ENCODE measurements at places on chromosomes 7 and 10.

- no peak for DNase-seq
These were observed 45.9 kb downstream of the DOCK4 start for GRCh38 chr7:112160130-112160770.

DNA sequence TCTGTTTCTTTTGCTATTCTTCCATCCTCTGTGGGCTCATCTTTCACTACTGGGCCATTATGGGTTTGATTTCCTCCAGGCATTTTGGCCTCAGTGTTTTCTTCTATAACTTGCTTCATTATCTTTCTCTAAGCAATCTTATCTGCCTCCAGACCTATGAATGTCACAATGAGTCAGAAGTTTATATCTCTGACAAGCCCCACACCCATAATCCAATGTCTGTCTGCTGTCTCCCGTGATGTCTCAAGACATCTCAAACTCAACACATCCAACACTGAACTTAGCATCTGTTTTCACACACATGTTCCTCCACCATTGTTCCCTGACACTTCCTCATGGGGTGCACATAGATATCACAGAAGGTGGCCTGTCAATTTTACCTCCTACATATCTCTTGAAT is 46.7 kb upstream of the RHOBTB1 start:
- DNase-seq: no peak

- DNase-seq: peak; percentile 35
These were observed 67.6 kb upstream of the DDC start for GRCh38 chr7:50632561-50633413.

DNA sequence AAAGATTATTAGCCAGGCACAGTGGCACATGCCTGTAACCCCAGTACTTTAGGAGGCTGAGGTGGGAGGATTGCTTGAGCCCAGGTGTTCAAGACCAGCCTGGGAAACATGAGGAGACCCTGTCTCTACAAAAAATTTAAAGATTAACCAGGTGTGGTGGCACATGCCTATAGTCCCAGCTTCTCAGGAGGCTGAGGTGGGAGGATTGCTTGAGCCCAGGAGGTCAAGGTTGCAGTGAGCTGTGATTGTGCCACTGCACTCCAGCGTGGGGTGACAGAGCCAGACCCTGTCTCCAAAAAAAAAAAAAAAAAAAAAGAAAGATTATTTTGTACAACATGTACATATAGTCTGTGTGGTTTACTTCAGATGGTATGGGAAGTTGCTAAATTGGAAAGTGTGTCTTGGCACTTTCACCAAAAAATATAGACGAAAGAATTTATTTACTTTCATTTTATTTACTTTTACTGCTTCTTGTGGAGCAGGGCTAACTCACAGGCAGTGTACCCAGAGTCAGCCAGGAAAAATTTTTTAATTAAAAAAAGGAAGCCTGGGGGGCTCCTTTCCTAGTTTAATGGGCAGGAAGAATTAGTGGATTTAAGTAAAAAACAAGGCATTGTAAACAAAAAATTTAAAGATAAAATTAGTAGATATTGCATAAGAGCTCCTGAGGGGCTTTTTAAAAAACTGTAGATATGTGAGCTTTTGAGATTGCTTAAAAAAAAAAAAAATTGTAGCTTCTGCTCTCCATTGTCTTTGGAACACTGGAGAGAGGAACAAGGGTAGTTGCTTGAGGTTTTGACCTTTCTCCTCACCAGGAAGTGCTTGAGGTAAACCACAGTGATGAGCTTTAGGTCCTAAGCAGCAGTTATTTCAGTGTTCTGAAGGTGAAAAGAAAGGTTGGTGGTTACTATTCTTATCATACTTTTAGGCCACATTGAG is 44.6 kb upstream of the VDAC2 start:
- DNase-seq: no peak

GRCh38 chr10:28728366-28728765 is 51.0 kb downstream of the BAMBI start:
- DNase-seq: no peak

- DNase-seq: no peak
These were observed 66.1 kb upstream of the FAM204A start for GRCh38 chr10:118408181-118408580.

- DNase-seq: no peak
These were observed 17.9 kb upstream of the GDF10 start for GRCh38 chr10:47282005-47282656.

- no peak for DNase-seq
These were observed 235.0 kb upstream of the PTN start for GRCh38 chr7:137578541-137578940.

DNA sequence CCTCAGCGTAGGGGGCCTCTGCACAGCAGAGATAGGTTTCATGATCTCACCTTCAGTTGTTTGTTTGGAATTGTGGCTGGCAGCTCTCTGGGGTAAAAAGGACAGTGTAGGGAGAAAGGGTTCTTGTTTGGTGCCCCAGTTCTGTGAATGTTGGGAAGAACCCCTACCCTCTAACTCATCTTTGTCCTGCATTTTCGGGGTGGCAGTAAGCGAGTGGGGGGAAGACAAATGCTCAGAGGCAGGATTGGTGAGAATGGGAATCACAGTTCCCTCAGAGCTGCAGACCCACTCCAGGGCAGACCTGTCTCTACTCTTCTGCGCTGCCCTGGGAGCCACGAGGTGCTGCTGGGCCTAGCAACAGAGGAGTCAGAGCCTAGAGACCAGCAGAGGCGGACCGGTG is 1.8 kb upstream of the LBX1 start:
- no peak for DNase-seq

DNA sequence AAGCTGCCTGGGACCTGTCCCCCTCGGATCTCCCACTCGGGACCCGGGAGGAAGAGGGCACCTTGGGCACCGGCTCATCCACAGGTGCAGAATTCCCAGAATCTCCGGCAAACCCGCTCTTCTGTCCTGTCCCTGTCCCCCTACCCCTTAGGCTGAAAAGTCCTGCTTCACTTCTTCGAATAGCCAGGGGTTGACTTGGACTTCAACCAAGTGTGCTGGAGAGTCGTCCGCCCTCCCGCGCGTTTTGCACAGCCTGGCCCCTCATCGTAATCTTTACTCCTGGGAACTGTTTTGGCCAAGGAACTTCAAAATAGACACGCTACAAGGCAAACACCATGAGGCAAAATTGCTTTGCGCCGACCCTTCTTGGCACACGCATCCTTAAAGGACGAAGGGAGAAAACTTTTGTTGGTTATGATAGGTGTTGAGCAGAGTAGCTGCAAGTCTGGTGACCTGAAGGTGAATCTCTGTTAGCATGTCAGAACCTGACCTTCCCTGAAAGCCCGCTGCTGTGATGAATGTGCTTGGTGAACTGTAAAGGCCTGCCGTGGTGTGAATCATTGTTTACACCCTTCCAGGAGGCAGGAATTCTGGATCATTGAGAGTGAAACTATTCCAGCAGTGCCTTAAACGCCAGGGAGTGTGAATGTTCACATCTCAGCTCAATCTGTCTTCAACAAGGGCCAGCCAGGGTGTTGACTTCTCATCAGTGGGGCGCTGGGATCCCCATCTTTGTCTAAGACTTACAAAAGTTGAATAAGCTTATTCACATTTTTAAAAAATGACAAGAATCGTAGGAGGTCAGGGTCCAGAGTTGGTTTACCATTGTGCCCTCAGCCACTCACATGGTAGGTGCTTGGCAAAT is 589 bp upstream of the RAPGEF5 start:
- no peak for DNase-seq

DNA sequence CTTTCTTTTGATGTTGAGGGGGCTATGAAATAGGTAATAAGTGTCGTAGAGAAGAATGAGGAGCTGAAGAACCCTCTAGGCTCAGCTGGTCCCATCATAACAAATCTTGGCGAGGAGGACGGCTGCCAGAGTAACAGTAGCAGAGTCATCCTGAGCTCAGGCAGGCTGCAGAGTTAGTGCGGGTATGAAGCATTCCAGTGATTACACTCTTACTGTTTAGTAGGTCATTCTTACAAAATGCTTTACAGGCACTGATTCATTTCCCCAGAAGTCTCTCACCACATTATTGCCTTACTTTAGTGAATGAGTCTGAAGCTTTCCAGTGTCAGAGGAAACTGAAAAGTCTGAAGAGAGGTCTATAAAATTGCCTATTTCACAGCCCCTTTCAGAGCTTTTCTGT is 43.9 kb upstream of the GPR158 start:
- no peak for DNase-seq

- no peak for DNase-seq
These were observed 9.5 kb downstream of the PPIA start for GRCh38 chr7:44805950-44806349.

DNA sequence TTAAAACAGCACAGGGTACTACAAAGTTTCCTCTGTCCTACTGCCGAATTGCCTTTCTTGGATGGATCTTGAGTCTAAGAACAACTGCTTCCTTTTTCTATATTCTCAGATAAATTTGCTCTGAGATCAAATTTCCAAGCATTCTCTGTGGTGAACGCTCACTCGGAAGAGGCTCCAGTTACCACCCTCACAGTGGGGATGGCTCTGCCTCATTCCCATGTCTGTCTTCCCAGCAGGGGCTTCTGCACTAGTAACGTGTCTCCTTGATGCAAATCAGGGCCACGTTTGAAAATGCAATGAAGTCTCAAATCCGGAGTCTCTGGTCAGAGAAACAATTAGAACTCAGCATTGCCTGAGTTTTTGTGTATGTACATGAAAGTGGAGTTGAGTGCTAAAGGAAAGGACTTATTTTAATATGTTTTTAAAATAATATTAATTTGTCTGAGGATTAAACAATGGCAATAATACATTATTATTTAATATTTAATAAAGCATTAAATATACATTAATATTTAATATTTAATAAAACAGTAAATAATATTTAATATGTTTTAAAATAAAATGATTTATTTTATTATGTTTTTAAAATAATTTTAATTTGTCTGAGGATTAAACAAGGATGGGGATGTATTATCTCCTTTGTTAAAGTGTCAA is 61.8 kb downstream of the INHBA start:
- DNase-seq: no peak

DNA sequence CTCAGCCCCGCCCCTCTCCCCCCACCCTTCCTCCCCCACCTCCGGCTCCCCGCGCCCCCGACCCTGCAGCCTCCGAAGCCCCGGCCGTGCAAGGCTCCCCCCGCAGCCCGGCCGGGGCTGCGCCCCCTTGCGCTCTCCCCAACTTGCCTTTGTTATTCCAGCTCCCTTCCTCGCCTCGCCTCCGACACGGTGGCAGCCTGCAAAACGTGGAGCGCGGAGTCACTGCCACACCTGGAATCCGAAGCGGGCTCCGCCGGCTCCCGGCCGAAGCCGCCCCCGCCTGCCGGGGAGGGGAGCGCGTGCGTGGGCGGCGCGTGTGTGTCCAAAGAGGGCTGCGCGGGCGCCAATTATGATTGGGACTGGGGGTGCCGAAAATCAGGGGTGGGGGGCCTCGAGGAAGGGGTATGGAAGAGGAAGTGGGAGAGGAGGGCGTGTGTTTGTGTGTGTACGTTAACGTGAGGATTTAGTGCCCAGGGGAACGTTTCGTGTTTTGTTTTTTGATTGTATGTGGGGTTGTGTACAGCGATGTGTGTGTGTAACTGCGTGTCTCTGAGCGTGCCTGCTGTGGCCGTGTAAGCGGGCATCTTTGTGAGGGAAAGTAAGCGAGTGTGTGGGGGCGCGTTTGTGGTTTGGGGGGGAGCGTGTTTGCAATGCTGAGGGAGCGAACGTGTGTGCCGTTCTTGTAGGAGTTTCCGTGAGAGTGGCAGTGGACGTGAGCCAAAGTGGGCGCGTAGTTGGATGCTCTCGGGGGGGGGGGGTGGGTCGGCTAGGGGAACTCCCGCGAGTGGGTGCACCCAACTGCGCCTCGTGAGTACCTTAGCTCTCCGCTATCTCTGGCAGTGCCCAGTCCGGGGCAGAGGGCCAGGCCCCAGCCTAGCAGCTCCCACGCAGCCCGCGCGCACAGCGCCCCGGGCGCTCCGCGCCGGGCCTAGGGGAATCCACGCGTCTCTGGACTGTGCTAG is 1.2 kb upstream of the ZMIZ1 start:
- peak; percentile 83 for DNase-seq

DNA sequence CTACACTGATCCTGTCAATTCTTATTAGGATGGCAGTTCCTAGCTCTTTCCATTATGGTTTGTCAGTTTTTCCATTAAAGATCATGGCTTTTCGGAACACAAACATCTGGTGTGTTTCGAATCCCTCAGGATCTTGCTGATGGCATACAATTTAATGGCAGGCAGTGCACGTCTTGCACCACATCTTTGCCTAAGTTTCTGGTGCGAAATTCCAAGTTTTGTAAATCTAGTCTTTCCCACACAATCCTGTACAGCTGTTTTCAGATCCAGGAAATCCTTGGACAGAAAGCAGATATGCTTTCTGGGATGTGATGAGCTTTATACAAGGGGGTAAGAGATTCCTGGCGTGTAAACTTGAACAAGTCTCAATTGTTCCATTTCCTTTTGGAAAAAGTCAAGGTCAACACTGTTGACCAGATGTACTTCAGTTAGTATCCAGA is 224.3 kb upstream of the PHYHIPL start:
- DNase-seq: no peak

- DNase-seq: no peak
These were observed 28.1 kb downstream of the STAMBPL1 start for GRCh38 chr10:88908194-88908593.

DNA sequence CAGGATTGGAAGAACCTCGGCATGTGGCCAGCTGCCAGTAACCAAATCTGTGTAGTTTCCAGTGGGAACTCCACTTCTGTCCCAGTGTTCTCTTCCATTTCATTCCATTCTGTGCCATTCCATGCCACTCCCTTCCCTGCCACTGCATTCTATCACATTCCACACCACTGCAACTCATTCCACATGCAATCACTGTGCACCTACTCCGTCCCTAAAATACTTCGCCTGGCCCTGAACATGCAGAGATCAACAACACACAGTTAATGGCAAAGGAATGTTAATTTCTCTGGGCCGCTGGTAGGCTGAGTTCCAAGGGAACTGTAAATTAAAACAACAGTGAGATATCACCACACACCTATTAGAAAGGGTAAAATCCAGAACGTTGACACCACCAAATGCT is 64.8 kb downstream of the AKR1B1 start:
- no peak for DNase-seq

GRCh38 chr10:43904301-43904700 is 255.6 kb upstream of the ZNF32 start:
- DNase-seq: no peak

DNA sequence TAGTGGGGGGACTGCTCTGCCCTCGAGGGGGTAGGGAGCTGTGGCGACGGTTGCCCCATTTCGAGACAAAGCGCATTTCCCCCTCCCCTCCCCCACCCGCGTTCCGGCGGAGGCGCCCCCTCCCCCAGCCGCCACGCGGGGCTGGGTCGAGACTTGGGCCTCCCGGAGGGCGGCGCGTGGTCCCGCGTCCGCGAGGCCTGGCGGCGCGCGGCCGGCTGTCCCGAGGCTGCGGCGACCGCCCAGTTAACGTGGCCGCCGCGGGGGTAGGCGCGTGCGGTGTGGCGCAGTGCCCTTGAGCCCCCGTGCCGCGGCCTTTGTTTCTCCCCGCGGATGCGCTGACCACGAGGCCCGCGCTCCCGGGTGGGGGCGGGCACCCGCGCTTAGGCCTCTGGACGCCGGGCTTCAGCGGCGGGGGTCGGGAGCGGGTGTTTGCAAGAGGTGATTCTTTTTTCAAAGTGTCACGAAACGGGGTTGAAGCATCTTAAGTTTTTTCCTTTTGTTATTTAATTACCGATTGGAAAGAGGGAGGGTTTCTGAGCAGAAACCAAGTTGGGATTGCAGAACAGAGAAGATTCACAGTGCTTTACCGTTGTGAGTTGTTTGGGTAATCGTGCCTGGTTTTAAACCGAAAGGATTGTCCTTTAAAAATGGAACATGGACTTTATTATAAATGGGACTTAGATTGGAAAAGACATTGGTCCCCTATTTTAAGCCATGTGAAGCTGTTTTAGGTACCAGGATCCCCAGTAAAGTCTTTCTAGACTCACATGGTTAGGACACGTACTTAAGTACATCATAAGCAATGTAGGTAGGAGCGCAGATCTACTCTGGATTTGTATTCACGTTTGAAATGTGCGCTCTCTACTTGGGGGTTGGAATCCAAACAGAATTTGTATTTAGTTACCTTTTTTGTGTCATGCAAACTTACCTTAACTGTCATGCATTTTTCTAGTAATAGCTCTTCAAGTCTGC is 760 bp downstream of the CBX3 start:
- DNase-seq: peak; percentile 68
